T-helper 9 cell (primary cell): ENCODE measurements at places on chromosomes 1 and 21.

DNA sequence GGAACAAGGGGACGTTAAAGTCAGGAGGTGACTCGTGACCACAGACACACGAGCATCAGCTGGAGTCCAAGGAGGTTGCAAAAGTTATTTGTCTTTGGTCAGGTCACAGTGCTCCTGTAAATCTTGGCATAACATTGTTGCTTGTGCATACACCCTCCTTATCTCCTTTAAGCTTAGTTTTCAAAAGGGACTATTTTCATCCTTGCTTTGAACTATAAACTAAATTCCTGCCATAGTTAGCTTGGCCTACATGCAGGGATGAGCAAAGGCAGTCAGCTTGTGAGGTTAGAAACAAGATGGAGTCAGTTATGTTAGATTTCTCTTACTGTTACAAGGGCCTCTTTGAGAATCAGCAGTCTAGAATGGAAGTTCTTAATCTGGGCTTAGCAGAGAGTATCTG, 28.0 kb upstream of the FASLG start:
- no peak for DNase-seq

DNA sequence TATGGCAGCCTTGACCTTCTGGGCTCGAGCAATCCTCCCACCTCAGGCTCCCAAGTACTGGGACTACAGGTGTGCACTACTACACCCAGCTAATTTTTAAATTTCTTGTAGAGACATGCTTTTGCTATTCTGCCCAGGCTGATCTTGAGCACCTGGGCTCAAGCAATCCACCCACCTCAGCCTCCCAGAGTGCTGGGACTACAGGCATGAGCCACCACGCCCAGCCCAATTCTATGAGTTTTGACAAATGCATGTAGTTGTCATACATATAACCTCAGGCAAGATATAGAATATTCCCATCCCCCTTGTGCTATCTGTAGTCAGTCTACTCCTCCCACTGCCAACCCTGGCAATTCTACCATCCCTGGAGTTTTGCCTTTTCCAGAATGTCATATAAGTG, 38.7 kb upstream of the TTC22 start:
- DNase-seq, result no peak

DNA sequence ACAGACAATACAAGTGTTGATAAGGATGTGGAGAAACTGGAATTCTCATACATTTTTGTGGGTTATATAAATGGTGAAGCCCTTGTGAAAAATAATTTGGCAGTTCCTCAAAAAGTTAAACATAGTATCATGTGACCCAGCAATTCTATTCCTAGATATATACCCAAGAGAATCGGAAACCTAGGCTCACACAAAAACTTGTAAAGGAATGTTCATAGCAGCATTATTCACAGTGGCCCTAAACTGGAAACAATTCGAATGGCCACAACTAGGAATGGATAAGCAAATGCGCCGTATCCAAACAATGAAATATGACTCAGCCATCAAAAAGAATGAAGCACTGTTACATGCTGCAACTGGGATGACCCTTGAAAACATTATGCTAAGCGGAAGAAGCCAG, 3.9 kb upstream of the CD247 start:
- no peak for DNase-seq

DNA sequence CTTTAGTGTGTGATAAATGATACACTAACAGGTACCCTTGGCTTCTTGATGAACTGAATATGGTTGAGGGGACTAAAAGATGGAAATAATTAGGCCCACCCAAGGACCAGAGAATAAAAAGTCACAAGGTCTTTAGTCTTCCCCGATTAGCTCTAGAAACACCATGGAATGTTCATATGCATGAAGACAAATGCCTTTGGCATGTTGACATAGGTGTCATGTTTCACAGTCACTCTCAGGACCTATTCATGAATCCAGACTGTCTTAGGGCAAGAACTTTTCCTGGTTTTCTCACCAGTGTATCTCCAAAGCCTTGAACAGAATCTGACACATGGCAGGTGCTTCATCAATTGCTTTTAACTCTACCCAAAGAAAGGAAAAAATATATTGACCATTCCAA, 412.8 kb downstream of the AJAP1 start:
- DNase-seq, result no peak

DNA sequence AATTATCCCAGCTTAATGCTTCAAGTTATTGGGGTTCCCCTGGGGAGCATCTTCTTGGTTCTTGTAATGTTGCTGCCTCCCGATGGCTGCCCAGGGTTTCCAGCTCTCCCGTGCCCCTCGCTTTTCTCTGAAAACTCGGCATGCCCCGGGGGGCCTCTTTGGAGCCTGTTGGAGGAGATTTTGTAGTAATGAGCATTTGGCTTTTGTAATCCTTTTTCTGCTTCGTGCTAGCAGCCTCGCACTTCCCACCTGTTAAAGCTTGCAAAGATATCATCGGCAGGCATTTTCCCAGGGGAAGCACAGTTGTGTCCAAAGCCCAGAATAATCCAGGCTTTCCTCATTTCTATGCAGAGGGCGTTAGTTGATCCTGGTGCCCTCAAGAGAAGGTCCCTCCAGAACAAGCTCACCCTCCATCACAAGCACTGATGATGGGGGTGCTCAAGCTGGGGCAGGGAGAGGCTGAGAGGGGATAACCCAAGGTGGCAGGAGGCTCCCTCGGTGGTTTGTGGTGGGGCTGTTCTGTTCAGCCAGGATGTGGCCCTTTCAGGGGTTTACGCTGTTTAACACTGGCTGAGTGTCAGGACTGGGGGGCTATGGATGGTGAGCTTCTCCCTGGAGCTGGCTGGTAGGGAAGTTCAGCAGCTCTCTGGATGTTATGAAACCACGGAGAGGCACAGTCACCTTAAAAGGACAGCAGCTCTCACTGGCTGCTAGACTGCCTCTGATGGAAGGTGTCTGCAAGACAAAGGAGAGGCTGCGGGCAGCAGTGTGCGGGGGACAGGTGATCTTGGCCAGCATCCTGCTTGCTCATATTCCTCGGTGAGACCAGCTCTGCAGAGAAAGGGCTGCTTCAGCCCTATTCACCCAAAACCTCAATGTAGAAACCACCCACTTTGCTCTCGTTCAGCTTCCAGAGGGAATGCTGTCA, 477.1 kb upstream of the VAMP3 start:
- no peak for DNase-seq

DNA sequence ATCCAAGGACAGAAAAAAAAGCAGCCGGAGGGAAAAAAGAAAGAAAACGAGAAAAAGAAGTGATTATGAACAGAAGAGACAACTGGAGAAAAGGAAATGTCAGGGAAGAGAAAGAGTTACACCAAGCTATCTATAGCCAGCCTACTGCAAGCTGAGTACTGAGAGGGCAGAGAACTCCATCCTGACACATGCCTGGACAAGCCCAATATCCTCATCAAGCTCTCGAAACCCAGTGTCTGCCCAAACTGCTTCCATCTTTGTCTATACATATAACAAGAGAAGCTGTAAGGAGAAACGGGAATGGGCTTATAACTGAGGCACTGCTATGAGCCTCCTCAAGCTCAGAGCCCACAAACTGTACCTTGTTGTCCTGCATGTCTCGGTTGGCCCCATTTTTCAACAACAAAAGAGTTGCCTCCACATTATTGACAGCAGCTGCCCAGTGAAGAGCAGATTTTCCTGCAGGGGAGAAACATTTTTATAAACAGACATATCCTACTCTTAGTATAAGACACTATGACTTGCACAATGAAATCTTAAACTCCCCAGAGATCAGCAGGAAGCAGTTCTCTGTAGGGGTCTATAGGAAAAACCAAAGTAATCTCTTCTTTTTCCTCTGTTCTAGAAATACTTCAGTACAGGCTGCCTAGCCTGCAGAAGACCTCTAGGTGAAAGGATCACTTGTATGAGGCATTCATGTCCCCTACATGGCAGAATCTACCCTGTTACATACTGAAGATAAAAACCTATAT, 21.2 kb upstream of the ADAM30 start:
- DNase-seq, result no peak

GRCh38 chr1:119470958-119471357, 36.1 kb upstream of the HSD3B1 start:
- no peak for DNase-seq

DNA sequence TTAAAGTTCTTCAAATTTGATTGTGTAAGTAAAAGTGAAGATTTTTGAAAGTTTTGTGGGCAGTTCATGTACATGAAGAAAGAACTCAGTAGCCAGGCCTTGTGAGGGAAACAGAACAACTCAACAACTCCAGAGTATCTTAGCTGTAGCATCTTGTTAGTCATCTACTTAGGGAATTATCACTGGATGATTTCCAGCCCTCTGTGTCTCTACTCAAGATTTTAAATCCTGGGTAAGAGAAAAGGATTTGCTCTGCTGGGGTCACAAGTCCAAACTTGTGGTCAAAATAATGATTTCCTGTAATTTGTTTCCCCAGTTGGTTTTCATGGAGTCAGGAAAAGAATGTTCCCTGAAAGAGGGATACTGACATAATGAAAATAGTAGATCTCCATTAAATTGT, 8.2 kb downstream of the OR10T2 start:
- DNase-seq, result no peak

GRCh38 chr1:152141971-152142584, 16.9 kb downstream of the RPTN start:
- DNase-seq, result no peak

DNA sequence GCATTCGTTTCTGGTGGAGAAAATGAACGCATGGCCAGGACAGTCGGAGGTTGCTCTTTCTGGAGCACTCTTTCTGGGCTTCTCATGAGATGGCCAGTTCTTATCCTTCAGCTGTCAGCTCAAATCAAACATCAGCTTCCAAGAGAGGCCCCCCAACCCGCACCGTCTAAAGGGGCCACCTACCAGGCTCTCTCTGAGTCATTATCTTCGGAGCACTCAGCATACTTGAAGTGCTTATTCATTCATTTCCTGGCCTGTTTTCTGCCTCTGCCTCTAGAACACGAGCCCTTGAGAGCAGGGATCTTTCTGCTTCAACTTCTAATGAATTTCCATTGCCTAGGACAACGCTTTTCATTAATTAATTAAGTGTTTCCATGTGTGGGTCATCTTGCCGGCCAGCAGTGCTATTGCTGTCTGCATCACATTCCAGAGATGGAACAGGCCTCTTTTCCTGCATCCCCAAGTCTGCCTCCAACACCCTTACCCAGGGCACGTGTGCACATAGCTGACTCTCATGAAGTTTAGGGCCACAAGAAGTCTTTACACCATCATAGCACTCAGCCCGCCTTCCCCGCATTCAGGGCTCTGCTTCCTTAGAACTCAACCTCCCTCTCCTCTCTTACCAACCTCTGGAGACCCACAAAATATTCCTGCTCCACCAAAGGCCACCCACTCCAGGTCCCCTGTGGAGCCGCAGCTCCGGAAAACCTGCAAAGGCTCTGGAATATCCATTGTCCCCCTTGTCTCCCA, 52.1 kb upstream of the LAPTM5 start:
- no peak for DNase-seq

DNA sequence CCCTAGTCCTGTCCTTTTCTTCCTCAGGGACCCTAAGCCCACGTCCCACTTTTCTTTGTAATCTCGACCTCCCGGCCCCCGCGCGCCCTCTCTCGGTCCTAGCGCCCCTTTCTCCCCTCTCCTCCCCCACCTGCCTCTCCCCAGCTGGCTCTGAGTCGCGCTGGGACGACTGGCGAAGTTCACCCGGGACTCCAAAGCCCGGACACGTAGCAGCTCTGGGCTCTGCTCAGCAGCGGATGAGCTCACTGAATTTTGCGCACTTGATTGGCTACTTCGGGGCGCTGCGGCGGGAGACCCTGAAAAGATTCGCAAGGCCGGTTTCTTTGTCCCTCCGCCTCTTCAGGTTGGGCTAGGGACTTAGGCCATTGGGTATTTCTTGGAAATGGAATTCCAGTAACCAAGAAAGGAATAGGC, 16.3 kb upstream of the ACKR1 start:
- DNase-seq, result no peak

DNA sequence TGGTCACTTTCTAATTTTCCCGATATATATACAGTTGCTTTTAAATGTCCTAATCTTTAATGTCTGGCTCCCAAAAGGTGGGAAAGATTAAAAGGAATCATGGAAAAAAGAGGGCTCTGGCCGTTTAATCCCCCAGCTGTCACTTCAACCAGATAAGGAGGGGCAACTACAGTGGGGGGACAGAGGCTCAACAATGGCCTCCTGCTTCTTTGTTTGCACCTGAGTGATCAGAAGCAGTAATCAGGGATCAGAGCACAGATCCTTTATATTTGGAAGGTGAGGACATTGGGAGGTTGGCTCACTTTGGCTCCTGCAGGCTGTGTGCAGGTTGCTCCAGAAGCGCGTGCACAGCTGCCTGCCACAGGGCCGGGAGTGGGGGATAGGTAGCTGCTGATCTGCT, 212.8 kb downstream of the FMN2 start:
- DNase-seq, result no peak

- DNase-seq, result no peak
These were observed 26.7 kb downstream of the CDCA8 start for GRCh38 chr1:37718901-37719571.

DNA sequence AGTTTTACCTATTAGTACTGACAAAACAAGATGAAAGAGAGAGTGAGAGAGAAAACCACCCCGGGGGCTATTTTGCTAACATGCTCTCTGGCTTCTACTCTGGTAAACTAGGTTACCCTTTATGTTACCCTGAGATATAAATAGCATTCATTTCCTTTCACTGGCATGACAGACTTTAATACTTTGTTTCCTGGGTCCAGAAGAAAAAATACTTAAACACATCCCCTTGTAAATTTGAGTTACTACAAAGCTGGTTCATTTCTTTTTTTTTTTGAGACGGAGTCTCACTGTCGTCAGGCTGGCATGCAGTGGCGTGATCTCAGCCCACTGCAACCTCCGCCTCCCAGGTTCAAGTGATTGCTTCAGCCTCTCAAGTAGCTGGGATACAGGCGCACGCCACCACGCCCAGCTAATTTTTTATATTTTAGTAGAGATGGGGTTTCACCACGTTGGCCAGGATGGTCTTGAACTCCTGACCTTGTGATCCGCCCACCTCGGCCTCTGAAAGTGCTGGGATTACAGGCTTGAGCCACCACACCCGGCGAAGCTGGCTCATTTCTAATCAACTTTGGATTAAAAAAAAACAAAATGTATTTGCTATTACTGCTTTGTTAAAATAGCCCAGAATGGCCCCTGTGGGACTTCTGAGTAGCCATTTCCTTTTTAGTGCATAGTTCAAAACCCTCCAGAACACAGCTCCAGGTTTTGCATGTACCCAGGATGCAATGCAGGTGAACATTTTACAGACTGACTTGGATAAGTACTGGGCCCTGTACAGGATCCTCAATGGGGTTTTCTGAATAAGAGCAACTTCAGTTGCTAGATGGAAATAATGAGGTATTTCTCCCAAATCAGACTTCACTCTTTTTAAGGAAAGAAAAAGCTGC, 20.6 kb downstream of the INPP5B start:
- no peak for DNase-seq

GRCh38 chr1:10941891-10942541, 70.4 kb upstream of the TARDBP start:
- peak; percentile 66 for DNase-seq

DNA sequence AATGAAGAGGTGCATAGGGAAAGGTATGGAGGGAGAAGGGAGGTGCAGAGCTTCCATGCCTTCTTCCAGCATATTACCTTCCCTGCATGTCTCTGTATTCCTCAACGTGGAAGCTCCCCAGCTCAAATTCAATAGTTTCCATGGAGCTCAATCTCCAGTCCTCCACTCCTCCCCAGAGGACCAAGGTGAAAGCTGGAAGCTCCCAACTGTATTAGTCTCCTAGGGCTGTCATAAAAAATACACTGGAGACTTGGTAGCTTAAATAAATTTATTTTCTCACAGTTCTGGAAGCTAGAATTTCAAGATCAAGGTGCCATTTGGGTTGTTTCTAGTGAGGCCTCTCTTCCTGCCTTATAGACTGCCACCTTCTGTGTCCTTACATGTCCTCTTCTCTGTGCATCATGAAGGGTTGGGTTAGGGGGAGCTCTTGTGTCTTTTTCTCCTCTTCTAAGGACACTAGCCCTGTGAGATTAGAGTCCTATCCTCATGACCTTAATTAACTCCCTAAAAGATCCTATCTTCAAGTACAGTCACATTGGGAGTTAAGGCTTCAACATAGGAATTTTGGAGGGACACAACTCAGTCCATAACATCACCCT, 21.9 kb upstream of the RABGGTB start:
- no peak for DNase-seq
